ENCODE measurements at places on chromosomes 7 and 10. TPM values are rescaled to one million over a fixed set of nuclear protein-coding genes. Genes with fewer than 3 reads are reported as not detected.

DNA sequence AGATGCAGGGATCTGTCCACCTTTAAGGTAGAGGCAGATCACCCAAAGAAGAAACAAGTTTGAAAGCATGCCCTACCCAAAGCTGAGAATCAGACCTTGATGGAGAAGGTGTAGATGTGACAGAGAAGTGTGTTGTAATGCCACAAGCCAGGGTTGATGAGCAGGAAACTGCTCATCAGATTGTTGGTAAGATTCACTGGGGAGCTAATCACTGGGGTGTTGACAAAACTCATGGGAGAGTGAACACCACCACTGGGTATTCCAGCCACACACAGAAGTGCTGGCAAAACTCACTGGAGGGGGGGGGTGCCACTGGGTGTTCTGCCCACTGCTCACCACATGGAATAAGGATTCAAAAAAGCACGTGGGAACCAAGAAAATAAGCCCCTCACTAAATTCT lies 95.2 kb downstream of the IQUB start:
- DNase-seq = no peak

GRCh38 chr7:36928311-36928710 lies 204.0 kb upstream of the AOAH start:
- no peak for DNase-seq

GRCh38 chr10:11898033-11898371 lies 74.8 kb downstream of the PROSER2 start:
- no peak for DNase-seq

- no peak for DNase-seq
Measured at GRCh38 chr7:118087126-118087525, 96.8 kb upstream of the LSM8 start.

GRCh38 chr10:79269443-79269842 lies 77.8 kb upstream of the PPIF start:
- DNase-seq = no peak

The ZNF716 gene
- not detected for total RNA-seq

DNA sequence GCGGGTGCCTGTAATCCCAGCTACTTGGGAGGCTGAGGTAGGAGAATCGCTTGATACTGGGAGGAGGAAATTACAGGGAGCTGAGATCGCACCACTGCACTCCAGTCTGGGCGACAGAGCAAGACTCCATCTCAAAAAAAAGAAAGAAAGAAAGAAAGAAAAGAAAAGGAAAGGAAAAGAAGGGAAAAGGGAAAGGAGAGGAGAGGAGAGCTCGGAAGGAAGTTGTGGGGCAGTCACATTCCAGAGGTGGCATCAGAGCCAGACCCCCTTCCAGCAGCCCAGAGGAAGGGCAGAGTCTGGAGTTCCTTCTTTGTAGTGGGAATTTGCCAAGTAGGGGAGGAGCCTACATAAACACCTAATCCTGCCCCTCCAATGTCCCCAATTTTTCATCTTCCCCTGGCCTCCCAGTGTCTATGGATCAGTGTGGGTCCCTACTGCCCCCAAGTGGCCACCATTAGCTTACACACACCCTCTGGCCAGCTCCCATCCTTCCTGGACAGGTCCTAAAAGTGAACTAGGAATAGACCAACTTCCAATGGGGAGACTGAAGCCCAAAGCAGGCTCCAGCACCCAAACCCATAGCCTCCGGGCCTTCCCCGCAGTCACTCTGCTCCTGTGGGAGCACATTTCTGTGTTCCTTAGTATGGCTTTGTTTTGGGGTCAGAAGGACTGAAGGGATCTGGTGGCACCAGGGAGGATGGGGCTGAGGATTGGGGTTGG lies 39.6 kb upstream of the HSPB1 start:
- no peak for DNase-seq

The DHTKD1 gene
- total RNA-seq = 22.9 TPM

The SH2D4B gene
- total RNA-seq = not detected

- no peak for DNase-seq
Measured at GRCh38 chr7:135858851-135859250, 110.2 kb upstream of the FAM180A start.

Measured in Right ventricle myocardium inferior (tissue), 1 donor.